ENCODE measurements at places on chromosomes 2 and 18.

DNA sequence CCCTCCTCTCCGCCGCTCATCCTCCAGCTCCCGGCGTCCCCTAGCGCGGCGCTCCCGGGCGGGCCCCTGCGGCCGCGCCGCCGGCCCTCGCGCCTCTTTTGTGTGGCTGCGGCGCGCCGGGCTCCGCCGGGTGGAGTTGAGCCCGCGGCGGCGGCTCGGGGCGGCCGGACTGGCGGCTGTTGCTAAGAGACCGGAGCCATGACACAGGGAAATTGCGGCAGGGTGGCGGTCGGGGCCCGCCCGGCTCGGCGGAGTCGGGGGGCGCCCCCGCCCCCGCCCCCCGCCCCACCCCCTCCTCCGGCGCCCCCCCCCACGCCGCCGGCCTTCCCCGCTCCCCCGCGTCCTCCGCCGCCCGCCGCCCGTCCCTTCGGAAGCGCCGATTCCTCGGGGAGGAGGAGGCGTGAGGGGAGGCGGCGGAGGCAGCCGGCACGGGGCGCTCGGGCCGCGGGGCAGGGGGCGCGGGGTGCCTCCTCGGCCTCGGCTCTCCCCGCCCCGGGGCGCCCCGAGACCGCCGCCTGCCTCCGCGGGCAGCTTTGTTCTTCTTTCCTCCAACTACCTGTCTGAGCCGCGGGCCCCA lies at the start of gene TMEM200C:
Gene TMEM200C, minus strand, starts transcription at position 224 of the 577 bp plus-strand sequence. CDS start 3,459 bp downstream, outside the sequence.
- DNase-seq, result no peak

DNA sequence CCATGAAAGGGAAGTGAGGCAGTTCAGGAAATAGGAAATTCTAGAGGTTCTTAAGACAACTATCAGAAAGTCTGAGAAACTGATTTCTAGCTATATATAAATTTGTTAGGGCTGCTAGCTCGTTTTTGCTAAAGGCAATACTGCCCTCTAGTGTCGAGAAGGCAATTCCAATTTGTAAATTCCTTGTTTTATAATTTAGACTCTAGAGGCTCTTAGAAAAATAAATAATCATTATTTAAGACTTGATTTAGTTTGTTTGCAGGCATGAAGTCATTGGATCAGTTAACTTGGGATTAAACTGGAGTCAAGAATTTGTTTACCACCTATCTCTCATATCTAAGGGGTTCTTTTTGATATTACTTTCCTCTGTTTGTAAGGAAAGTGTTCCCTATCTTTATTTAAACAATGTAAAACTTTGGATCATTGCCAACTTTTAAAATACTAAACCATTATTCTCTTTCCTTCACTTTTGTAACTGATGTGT lies 66.2 kb downstream of the ACVR2A start:
- peak; percentile 8 for DNase-seq

GRCh38 chr18:14747513-14748474 lies at the start of gene ANKRD30B:
TSS of gene ANKRD30B (plus strand) at chr18:14748172. CDS start at chr18:14748420, 248 bp downstream.
- DNase-seq, result no peak

GRCh38 chr2:1527153-1527992 lies 114.1 kb downstream of the TPO start:
- DNase-seq, result no peak

- no peak for DNase-seq
Observed at GRCh38 chr18:75049455-75049789, 159.5 kb downstream of the PTGR3 start.

GRCh38 chr2:26809876-26810577 lies 24.2 kb downstream of the CENPA start:
- DNase-seq, result no peak

GRCh38 chr2:232543491-232543890 lies 4.0 kb downstream of the CHRNG start:
- no peak for DNase-seq

- no peak for DNase-seq
Observed at GRCh38 chr2:105279126-105279525, 37.6 kb downstream of the GPR45 start.

- no peak for DNase-seq
Observed at GRCh38 chr2:177064422-177064821, 148.2 kb upstream of the HNRNPA3 start.

- DNase-seq, result no peak
Observed at GRCh38 chr18:35443434-35443833, 54.3 kb downstream of the INO80C start.

- no peak for DNase-seq
Observed at GRCh38 chr18:62846313-62846712, 131.0 kb downstream of the PHLPP1 start.

- no peak for DNase-seq
Observed at GRCh38 chr2:103740631-103741030, 978.8 kb downstream of the TMEM182 start.

DNA sequence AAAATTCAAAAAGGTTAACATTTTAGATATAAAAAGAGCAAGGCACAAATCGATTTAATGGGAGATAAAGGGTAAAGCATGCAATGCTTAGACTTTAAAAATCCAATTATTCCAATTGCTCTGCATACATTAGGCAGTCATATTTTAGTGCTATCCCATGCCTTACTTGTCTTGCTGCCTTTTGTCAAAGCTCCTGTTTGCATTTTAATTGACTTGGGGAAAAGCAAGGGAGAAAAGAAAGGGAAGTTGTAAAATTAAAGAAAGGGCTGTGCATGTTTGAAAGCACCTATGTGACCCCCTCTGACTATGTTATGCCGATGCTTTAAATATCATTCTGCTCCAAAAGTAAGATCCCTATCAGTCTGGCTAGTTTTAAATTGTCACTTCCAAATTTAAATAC lies 193.7 kb upstream of the VWC2L start:
- DNase-seq, result no peak

DNA sequence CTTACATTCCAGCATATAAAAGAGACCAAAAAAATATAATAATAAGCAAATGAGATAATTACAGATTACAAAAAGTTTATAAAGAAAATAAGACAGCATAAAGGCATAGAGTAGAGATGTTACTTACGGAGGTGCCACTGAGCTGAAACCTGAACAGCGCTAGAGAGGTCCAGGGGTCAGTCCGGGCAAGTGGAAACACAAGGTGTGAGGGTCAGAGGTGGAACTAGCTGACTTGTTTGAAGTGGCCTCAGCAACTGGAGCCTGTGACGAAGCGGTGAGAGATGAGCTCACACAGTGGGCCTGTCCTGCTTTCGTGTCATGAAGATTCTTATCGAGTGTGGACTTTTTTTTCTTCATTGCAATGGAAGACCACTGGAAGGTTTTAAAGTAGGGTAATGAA lies 288.3 kb upstream of the TANK start:
- DNase-seq, result no peak

- DNase-seq, result no peak
Observed at GRCh38 chr2:24691806-24692205, 101.4 kb downstream of the PTRHD1 start.

DNA sequence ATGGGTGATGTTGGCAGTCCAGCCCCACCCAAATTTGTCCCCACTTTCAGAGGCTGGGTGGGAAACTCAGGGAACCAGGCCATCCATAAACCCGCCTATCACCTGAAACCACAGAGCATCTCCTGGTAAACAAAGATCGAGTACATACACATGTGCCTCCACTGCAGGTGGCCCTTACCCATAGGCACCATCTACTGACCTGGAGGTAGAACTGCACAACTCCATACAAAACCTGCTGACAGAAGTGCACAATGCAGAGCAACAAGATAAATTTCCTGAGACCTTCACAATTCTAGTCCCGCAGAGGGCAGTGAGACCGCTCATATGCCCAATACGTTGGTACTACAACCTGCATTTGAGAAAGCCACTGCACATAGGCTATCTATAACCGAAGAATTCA lies 856.3 kb downstream of the SUCLG1 start:
- no peak for DNase-seq

DNA sequence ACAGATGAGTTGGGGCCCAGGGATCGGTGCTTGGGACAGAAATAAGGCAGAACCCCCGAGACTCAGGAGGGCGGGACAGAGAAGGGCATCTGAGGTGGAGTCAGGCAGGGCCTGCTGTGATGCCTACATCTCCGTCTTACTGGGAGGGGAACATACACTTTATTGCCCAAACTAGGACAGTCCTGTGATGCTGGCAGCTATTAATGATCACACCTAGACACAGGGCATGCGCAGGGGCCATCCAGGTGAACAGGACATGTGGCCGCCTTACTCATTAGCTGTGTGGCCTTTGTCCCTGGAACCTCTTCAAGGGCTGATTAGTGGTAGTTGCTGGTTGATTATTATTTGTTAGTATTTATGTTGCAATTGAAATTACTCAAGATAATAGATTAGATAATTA lies 33.2 kb downstream of the MLPH start:
- no peak for DNase-seq

- no peak for DNase-seq
Observed at GRCh38 chr2:184598002-184598315, 370 bp upstream of the ZNF804A start.

DNA sequence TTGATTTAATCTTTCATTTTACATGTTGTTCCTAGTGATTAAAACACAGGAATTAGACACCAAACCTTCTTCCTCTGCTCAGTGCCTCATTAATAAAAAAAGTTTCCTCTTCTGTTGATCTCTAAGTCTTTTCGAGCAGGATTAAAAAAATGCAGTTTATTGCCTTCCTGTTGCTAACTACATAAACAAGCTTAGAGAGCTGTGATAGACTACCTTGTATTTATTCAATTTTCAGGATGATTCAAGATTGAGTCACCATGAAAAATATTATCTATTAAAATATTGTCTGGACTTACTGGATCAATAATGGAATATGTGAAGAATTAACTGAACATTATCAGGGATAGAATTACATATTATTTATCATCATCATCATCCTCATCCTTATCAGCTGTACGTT lies 1089.6 kb upstream of the CNTNAP5 start:
- no peak for DNase-seq

- no peak for DNase-seq
Observed at GRCh38 chr2:3208591-3208990, 169.0 kb downstream of the EIPR1 start.

- DNase-seq, result no peak
Observed at GRCh38 chr18:50170004-50170403, 24.9 kb downstream of the MYO5B start.

DNA sequence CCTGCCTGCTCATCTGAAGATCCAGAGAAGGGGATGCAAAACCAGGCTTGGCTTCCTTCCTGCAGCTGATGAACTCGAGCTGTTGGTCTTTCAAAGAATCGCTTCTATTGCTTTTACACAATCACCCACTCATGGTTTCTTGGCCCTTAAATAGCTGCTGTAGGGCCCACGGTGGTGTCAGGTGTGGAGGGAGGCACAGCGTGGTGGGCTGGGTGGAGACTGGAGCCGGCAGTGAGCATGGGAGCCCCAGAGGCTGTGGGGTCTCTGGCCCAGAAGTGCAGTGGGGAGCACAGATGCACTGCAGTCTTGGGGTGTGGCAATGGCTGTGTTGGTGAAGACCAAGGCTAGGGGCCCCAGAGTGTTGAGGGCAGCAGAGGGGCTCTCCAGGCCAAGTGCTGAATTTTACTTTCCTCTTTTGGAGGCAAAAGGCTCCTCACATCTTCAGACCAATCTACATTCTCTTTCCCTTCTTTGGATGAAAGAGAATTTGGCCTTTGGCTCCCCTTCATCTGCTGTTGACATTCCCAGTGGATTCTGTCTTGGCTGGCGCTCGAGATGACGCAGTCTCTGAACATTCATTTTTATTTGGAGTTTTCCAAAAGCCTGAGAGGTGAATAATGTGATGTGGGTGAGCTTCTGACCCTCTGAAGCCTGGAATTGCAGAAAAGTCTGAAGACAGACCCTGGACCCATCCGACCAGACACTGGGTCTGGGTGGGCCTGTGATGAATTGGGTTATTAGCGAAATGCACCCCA lies 70.1 kb upstream of the ASB18 start:
- DNase-seq, result no peak

DNA sequence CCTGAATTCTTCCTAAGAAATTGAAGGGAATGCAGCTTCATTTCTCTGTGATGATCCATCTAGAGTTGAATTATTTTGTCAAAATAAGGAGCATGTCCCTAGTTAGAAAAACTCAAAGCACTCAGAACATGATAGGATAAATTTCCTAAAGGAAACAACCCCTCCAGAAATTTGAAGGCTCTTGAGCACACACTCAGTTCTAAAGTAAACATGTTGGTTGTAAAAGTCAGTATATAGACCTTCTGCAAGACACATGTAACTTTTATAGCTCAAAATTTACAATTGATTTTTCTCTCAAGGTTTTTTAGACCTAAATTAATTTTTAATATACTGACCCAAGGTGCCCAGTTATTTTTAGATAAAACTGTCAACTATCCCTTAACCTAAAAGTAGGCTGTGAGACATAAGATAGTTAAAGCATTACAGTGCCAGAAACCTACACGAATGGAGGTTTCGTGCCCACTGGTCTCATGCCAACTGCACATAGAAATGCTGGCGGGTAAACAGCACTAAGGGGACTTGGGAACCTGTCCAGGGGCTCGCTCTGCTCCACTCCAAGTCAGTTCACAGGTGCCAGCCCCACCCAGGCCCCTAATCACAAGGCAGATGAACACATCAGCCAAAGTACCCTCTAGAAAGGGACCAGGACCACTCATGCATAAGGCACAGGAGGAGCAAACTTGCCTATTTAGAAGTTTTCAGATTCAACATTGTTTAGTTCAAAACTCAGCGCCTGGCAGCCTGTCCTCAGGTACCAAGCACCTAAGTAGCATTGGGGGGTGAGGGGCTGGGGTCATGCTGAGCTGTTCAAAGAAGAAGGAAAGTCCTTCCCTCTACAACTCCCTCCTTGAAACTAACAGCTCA lies 106.5 kb downstream of the SMC6 start:
- no peak for DNase-seq

DNA sequence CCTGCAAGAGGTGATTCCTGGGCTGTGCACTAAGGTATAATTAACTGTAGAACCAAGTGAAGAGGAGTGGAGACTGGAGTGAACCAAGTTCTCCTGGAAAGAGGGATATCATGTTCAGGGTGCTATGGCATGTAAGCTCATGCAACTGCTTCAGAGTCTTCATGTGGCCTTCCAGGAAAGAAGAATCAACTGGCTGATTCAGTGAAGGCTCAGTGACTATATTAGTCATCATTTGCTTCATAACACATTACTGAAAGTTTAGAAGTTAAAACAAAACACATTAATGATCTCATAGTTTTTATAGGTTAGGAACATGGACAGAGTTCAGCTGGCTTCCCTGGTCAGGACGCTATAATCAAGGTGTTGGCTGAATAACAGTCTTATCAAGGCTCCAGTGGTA lies 1200.8 kb upstream of the GYPC start:
- peak; percentile 9 for DNase-seq

GRCh38 chr2:46576875-46577274 lies 97.5 kb downstream of the TMEM247 start:
- no peak for DNase-seq

GRCh38 chr2:53130441-53130943 lies 637.1 kb upstream of the CHAC2 start:
- no peak for DNase-seq

DNA sequence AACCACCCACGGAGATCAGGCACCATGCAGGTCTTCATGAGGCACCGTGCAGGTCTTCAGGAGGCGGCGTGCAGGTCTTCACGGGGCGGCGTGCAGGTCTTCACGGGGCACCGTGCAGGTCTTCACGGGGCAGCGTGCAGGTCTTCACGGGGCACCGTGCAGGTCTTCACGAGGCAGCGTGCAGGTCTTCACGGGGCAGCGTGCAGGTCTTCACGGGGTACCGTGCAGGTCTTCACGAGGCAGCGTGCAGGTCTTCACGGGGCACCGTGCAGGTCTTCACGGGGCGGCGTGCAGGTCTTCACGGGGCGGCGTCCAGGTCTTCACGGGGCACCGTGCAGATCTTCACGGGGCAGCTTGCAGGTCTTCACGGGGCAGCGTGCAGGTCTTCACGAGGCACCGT lies 350.4 kb upstream of the PKDCC start:
- DNase-seq, result no peak

GRCh38 chr2:328761-329160 lies 40.9 kb upstream of the ALKAL2 start:
- no peak for DNase-seq

- no peak for DNase-seq
Observed at GRCh38 chr2:211468877-211469663, 912.7 kb downstream of the CPS1 start.

Data from GM06990 (cell line).